Fibroblast of the conjunctiva (primary cell): ENCODE measurements at places on chromosomes 13 and 19.

- no peak for DNase-seq
These were observed 87.8 kb downstream of the MAB21L1 start for GRCh38 chr13:35388441-35389355.

DNA sequence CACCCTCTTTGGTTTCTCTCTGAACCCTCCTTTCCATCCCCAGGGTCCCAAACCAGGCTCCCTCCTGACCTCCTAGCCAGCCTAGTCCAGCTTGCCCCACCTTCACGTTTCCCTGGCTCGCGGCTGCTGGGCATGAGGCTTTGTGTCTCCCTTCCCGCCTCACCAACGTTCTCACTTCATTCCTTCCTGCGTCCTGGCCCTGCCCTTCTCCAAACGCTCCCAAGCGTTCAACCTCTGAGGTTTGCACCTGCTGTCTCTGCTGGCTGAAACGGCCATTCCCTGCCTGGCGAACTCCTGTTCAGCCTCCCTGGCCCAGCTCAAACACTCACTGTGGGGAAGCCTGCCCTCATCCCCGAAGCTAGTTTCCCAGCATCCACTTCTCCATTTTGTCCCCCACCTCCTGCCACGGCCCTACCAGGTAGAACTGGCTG lies 12.4 kb downstream of the EPS8L1 start:
- no peak for DNase-seq

- DNase-seq = no peak
These were observed 839 bp downstream of the COG6 start for GRCh38 chr13:39656325-39656677.

DNA sequence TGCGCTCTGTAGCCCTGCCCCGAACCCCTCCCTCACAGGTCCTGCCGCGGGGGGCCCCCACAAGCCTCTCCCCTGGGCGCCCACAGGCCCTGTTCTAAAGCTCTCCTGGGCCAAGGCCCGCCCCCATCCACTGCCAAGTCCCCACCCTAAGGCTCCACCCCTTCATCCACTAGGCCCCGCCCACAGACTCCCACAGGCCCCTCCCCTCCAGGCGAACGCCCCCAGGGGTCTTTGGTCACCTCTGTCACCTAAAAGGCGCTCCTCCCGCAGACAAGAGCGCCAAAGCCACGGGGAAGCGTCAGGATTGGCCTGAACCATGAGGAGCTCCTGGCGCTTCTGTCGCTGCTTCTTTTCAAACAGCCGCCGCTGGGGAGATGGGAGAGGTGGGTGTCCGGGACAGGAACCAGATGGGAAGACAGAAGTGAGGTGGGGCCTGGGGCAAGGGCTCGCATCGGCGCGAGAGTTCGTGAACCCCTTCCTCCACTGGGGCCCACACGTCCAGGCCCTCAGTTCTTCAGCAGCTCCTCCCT lies 2.3 kb downstream of the TULP2 start:
- no peak for DNase-seq

- no peak for DNase-seq
These were observed 13.0 kb downstream of the LRFN3 start for GRCh38 chr19:35949131-35949530.

- no peak for DNase-seq
These were observed at the start of gene CEACAM1 for GRCh38 chr19:42528354-42529247. TSS of gene CEACAM1 (minus strand) at chr19:42528481. CDS start at chr19:42528374, 107 bp downstream.

GRCh38 chr13:40615619-40616018 lies 50.8 kb downstream of the FOXO1 start:
- DNase-seq = no peak

DNA sequence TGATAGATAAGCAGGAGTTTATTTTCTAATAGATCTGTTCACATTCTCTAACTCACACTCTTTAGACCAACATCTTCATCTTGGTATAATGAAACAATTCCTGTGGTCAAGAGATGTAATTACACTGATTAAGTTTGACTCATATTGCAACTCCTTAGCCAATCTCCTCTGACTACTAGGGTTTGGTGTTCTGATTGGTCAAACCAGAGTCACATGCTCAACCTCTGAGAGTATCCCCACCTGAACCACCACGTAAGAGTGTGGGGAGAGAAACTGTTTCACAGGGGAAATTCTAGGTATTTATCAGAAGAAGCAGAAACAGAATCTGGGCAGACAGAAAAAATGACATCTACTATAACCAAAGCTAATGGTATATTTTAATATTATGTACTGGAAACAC lies 42.4 kb downstream of the UQCRFS1 start:
- DNase-seq = no peak

- peak; percentile 76 for DNase-seq
These were observed 17.9 kb upstream of the ZDHHC20 start for GRCh38 chr13:21476893-21477472.

DNA sequence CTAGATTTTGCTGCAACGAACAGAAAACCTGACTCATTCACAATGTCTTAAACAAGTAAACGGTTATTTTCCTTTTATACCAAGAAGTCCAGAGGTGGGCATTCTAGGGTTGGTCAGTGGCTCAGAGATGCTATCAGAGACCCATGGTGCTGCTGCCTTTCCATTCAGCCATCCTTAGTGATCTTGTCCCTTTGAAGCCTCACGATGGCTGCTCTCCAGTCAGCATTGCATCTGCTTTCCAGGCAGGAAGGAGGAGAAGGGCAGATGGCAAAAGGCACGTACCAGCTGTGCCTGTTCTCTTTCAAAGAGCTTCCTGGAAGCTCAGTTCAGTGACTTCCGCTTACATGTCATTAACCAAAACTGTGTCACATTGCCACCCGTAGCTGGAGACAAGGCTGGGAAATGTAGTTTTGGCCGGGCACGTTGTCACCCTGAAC lies 30.1 kb downstream of the WDFY2 start:
- DNase-seq = no peak

GRCh38 chr19:3398114-3398899 lies 31.9 kb downstream of the NFIC start:
- no peak for DNase-seq

DNA sequence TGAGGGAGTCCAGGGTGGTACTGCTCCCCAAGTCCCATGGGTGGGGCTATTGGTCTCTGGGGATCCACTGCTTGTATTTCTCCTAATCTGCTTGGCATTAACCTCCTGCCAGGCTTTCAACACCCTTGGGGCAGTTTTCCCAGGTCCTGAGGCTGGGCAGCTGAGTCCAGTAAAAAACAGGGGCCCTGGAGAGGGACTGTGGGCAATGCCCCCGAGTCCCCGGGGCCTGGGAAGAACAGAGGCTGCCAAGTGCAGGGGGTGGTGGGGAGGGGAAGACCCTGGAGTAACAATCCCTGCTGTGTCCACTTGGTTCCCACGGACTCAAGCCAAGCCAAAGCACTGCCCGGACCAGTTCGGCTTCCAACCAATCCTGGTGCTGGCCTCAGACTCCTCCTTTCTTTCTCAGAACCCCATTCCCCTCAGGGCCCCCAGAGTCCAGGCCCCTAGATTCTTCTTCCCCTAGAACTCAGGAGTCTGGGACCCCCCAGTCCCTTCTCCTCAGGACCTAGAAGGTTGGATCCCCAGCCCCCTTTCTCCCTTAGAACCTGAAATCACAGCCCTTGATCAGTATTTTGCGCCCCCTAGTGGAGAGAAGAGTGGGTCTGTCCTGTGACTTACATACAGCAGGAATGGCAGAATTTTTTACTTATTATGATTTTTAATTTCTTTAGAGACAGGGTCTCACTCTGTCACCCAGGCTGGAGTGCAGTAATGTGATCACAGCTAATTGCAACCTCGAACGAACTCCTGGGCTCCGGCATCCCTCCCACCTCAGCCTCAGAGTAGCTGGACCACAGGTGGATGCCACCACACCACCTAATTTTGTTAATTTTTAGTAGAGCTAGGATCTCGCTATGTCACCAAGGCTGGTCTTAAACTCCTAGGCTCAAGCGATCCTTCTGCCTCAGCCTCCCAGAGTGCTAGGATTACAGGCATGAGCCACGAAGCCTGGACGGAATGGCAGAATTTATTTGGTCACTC lies 3.7 kb upstream of the CLPTM1 start:
- DNase-seq = peak; percentile 77

- no peak for DNase-seq
These were observed 2363.8 kb downstream of the PCDH9 start for GRCh38 chr13:64866331-64866730.

DNA sequence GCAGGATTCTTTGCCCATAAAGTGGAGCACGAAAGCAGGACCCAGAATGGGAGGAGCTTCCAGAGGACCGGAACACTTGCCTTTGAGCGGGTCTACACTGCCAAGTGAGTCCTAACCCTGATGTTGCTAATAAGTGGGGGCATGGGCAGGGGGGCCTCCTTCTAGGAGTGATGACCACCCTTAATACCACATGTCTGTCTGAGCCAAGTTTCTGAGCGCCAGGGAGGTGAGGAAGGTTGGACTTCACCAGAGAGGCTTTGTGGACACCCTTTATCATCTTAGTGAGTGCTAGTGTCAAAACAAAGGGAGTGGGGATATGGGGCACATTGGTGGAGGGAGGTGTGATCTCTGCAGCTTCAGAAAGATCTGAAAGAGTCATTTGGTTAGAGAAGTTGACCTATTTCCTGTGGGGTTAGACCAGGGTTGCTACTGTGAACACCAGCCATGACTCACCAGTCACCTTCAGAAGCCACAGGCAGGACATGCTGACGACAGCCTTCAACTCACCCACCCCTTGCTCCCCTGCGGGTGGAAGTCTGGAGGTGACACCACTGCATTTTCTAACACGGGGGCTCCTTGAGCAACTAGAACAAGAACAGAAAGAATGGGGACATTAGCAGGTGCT lies 8.8 kb downstream of the ALOX5AP start:
- DNase-seq = no peak

GRCh38 chr19:343941-344624 lies 513 bp downstream of the MIER2 start:
- DNase-seq = no peak

- DNase-seq = no peak
These were observed 17.4 kb downstream of the CHST8 start for GRCh38 chr19:33639035-33639681.

GRCh38 chr19:9597027-9597426 lies 12.7 kb upstream of the ZNF121 start:
- peak; percentile 29 for DNase-seq

DNA sequence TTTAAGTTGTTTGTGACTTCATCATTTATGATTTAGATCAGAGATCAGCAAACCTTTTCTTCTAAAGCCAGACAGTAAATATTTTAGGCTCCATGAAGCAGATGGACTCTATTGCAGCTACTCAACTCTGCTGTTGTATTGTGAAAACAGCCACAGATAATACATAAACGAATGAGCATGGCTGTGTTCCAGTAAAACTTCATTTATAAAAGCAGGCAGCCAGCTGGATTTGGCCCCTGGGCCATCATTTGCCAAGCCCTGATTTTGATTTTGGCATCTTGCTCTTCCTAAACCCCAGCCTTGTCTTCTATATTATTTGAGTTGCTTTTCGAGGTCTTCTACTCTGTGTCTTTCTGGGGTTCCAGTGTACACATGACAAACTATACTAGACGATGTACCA lies 41.3 kb downstream of the RNASEH2B start:
- DNase-seq = no peak

GRCh38 chr13:99281811-99282263 lies 23.7 kb upstream of the GPR18 start:
- peak; percentile 22 for DNase-seq

DNA sequence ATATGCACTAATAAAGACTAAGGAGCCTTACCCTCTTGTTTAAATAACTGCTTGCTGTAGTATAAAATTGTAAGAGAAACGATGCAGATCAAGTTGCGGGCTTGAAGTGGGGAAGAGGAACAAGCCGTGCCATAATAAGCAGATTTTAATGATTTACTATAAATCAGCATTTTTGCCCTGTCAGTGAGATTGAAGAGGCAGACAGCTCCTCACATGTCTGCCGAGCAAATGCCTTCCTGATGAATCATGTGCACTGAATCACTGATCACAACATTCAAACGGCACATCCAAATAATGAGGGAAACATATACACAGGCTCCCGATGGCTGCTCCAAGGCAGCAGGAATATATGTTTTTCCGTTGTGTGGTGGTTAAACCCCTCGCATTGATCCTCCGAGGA lies 282.9 kb downstream of the TSHZ3 start:
- peak; percentile 32 for DNase-seq

DNA sequence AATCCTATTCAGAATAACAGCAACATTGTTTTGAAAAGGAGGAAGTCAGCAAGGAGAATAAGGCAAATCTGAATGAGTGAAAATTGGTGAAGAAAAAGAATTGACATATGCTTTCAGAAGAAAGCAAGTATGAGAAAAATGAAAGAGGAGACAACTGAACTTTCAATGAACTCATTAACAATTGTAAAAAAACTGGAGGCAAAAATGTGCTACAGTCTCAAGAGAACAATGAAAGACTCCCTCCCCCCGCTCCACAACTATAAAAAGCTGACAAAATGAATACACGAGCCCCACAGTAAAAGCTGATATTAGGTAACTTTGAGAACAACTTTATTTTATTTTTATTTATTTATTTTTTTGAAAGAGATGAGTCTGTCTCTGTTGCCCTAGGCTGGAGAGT lies 373.1 kb downstream of the DIAPH3 start:
- no peak for DNase-seq

DNA sequence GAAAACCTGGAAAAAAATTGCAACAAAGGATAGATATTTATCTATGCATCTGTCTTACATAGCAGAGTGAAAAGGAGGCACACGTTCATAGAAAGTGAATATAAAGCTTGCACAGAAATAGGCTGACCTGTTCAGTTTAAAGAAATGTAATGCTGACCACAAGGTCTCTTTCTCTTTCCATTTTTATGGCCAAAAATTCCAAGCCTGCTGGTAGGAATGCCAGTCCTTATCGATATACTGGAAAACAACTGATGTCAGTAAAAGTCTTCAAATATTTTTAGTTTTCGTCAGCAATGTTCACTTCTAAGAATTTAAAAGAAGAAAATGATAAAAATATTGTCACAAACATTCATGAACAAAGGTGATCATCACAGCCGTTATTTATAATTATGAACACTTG lies 59.0 kb upstream of the MCF2L start:
- no peak for DNase-seq

GRCh38 chr13:112331675-112332074 lies 44.5 kb upstream of the SPACA7 start:
- no peak for DNase-seq

- no peak for DNase-seq
These were observed 55.0 kb downstream of the LRCH1 start for GRCh38 chr13:46607768-46608564.

DNA sequence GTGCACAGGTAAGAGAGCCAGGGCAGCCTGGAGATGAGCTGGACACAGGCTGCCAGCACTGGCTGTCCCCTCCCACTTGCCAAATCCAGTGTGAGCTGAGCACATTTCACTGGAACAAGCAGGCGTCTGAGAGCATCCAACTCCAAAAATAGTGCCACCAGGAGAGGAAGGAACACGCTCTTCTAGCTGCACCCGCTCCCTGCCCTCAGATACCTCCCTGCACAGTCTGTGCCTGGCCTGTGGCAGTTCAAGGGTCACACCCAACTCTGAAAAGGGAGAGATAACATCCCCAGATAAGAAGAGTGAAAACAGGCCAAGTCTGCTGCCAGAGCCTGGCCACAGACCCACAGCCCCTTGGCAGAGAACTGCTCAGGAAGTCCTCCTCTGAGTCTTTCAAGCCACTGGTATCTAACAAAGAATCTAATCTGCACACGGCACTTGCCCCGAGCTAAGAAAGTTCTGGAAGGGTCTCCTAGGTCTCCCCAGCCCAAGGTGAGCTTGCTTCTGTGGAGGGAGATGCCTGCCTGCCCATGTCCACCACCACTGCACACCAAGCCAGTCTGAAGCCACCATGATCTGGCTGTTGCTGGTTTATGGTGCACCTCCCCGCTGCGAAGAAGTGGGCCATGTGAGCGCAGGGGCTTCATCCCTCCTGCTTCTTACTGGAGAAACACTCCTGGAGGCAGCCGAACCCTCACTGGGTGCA lies 14.7 kb downstream of the ELL start:
- DNase-seq = no peak
